ENCODE measurements at places on chromosomes 7 and 10.

DNA sequence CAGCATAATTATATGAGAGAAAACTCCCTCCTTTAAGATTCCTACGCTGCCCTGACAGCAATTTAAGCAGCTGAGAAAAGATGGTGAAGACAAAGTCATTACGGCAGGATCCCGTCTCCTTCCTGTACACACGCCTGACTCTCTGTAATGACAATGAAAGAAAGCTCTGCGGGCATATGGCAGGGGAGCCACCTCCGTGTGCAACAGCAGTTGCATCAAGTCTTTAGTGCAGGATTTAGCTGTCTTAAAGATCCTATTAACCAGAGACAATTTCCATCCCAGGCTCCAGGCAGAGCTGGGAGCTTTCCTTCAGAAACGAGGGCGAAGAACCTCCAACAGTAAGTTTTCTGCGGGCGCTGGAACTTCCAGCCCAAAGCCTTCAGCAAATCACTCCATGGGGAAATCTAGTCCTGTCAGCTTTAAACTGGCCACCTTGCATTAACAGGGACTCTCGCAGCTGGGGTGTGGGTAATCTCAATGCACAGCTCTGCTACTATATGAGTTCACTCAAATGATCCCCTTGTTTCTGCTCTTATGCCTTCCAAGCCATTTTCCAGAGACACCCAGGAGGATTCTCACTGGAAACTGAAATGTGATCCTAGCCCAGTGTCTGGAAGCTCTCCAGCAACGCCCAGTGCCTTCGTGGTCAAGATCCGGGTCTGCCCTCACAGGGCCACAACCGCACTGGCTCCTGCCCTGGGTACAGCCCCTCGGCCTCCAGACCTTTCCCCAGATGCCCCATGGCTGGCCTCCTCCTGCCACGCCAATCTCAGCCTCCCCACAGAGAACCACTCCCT, 74.9 kb downstream of the CTBP2 start:
- DNase-seq, result no peak

GRCh38 chr7:21722371-21722770, 179.5 kb downstream of the DNAH11 start:
- no peak for DNase-seq

DNA sequence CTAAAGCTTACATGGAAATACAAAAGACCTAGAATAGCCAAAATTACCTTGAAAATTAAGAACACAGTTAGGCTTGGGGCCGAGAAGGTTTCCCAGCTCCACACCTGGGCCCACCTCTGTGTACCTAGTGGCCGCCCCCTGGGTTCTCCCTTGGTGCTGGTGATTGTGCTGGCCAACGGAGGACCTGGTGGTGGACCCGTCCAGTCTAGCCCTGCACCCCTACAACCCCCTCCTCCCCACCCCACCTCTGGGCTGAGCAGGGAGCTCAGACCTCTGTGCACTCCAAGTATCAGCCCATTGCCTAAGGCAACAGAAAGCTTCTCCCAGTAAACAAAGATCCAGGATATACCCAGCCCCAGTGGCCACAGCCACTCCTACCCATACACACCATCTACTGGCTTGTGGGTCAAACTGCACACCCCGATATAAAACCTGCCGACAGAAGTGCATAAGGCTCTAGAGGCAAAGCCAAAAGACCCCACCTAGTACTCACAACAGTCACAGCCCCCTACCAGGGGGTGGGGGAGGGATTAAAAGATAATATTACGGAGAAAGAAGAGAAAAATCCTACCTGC, 105.0 kb upstream of the DIP2C start:
- no peak for DNase-seq

- no peak for DNase-seq
These were observed 1.0 kb upstream of the LRRTM3 start for GRCh38 chr10:66924674-66925345.

DNA sequence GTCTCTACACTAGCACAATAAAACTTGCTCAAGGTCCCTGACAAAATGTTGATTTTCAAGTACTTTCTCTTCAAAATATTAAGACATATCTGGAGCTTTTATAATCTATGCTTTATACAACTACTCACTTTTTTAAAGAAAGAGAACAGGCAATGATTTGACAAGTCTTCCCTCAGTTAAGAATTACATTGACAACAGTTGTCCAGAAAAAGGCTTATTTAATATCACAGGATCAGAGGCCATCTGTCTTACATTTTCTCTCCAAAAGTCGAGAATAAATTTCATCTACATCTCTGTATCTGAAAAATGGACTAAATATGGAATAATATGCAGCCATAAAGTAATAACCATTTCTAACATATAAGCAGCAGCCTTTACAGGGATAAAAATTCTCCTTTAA, 8.2 kb upstream of the RNF148 start:
- no peak for DNase-seq

- DNase-seq, result no peak
These were observed 239.8 kb downstream of the ETV1 start for GRCh38 chr7:13749636-13750035.
